ENCODE measurements at places on chromosomes 2 and 18.

GRCh38 chr2:188430705-188431104, 139.0 kb downstream of the GULP1 start:
- DNase-seq, result no peak

DNA sequence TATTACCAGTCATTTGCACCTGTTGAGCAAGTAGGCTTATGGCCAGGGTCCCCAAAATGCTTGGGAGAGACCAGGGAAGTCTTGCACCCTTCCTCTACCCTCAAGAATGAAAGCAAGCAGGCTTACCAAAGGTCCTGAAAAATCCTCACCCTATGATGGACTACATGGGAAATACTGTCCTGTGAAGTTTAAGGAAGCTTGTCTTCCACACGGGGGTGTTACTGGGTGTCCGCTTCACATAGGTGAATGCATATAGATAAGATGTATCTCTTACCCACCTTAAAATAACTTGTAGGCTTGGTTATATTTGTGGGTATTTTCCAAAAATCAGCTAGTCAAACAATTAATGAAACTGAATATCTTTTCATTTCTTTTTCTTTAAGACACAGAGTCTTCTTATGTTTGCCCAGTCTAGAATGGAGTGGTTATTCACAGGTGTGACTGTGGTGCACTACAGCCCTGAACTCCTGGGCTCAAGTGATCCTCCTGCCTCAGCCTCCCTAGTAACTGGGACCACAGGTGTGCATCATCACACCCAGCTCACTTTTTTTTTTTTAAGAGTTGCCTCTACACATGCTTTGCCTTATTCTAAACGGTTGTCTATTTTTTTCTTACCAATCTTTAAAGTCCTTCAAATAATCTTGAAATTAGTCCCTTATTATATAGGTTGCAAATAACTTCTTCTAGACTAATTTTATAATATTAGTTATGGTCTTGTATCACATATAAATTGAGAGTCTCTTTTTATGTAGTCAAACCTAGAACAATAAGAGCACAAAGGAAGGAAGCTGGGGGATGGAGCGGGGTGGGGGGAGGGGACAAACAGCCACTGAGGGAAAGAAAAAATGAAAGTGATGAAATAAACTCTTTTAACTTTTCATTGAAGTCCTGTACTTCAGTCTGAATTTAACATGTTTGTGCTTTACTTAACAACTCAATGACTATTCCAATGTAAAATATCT, 49.0 kb downstream of the CERKL start:
- no peak for DNase-seq

DNA sequence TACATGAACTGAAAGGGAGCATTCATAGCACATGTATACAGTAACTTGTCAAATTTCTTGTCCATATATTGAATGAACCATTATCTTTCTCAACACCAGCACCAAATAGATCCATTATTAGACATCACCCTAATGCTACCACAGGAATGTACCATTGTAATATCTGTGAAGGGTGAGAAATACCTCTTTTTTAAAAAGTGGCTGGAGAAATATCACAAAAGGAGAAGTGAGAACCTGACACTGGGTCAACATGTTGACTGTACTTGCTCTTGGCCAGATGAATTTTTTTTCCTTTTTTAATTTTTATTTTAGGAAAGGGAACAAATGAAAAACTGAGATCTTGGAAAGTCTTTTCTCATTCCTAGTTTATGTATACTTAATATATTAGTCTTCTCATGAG, 63.5 kb downstream of the CAVIN2 start:
- no peak for DNase-seq

DNA sequence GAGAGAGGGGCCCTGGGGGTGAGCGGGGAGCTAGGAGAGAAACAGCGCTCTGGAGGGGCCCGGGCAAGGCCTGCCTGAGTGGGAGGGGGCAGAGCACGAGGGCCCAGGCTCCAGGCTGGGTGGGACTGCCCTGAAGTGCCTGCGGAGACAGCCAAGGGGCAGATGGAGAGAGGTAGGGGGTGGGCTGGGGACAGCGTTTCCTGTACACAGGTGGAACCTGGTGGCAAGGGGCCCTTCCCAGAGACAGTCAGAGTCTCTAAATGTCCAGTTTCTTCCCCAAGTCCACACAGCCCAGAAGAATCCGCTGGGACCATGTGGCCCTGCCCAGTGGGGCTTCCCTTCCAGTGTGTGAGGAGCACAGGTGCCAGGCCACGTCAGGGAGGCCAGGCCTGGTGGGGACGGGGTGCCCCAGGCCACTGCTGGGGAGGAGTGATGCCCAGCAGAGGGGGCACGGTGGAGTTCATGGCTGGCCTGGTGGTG, 1.7 kb upstream of the GPR35 start:
- DNase-seq, result no peak

DNA sequence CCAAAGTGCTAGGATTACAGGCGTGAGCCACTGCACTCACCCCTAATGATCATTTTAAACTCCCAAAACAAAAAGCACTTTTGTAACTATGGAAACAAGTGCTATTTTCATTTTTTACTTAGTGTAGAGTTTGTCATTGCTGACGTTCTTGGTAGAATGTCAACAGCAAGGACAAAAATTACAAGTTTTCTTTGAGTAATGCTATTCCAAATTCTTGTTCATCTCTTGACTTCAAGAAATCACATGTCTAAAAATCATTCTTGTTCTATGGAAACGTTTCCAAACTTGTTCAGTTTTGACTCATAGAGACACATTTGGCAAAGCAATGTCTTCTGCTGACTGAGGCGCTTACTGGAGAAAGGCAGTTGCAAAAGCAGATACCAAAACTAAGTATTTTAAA, 82.6 kb downstream of the MBP start:
- no peak for DNase-seq

- no peak for DNase-seq
Observed at GRCh38 chr2:57333221-57333620, 713.4 kb upstream of the VRK2 start.

DNA sequence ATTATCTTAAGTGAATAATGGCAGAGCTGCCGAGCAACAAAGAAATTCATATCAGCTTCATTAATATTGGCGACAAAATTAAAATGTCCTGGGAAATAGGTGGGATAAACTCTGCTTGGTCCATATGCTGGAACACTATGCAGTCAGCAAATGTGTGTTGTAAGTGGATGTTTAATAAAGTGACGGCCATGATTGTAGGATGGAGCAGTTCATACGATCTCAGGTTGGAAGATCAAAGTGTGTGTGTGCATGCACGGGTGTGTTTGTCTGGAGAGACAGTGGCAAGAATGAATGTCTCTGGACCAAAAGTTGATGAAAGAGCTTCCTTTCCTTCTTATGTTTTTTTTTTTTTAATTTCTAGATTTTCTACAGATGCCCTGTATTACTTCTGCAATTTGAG, 14.8 kb downstream of the TWIST2 start:
- DNase-seq, result no peak

DNA sequence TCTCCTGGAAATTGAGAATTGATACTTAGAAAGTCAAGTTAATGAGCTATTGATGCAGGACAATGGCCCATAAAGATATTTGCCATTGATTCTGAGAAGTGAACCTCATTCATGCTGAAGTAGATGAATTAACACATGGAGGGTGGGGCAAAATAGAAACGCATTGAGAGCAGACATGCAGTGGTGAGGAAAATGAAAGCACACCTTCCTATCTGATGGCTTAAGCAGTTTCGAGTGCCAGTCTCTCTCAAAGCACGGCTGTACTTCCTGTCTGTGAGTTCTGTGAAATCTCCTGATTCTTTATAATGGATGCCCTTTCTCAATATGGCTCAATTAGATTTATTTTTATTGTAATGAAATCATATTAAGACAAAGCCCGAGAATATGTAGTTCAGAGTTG, 247.0 kb downstream of the TMX3 start:
- peak; percentile 2 for DNase-seq

- DNase-seq, result no peak
Observed at GRCh38 chr2:134800341-134800740, 38.1 kb upstream of the ACMSD start.
